Activated CD4-positive, alpha-beta T cell treated with anti-CD3 and anti-CD28 coated beads for 36 hours (primary cell): ENCODE measurements at places on chromosomes 16 and 17. TPM values are rescaled to one million over a fixed set of nuclear protein-coding genes. Genes with fewer than 3 reads are reported as not detected.

- H3K27me3 ChIP-seq, result no peaks in the 10 kb centered on the region
- DNase-seq, result no peak
- peaks cover 2% of the 10 kb centered on the region for H3K36me3 ChIP-seq
- H3K27ac ChIP-seq, result no peak overlapping the region
- H3K4me3 ChIP-seq, result no peak overlapping the region
These were observed 30.7 kb downstream of the PRKAR1A start for GRCh38 chr17:68542698-68543463.

- peak; percentile 89 for DNase-seq
- peaks cover 66% of the 10 kb centered on the region for H3K4me1 ChIP-seq
- peak overlapping the region; percentile 94 for H3K27ac ChIP-seq
- peaks cover 37% of the 10 kb centered on the region for H3K36me3 ChIP-seq
- H3K27me3 ChIP-seq, result no peaks in the 10 kb centered on the region
- H3K4me3 ChIP-seq, result peak overlapping the region; percentile 42
These were observed 30.3 kb downstream of the PIK3R5 start for GRCh38 chr17:8935191-8935590.

DNA sequence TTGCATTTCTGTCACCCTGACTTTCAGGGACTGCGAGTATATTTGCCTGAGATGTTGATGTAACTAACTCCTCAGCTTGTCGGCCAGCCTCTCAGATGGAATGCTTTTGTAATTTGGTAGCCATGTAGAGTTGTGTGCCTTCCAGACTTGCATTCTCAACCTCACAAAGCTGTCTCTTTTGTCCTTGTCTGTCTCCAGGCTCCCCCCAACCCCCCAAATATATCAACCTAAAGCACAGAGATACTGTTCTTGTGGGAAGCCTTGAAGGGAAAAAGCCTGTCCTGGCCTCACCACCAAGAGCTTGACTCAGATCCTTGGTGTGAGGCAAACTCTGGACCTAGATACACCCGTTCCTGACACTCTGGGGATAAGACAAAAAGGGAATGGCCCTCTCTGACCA lies 18.4 kb downstream of the SAP30BP start:
- no peaks in the 10 kb centered on the region for H3K27me3 ChIP-seq
- H3K4me1 ChIP-seq, result peaks cover 56% of the 10 kb centered on the region
- peaks cover 16% of the 10 kb centered on the region for H3K36me3 ChIP-seq
- no peak for DNase-seq
- H3K4me3 ChIP-seq, result no peak overlapping the region

DNA sequence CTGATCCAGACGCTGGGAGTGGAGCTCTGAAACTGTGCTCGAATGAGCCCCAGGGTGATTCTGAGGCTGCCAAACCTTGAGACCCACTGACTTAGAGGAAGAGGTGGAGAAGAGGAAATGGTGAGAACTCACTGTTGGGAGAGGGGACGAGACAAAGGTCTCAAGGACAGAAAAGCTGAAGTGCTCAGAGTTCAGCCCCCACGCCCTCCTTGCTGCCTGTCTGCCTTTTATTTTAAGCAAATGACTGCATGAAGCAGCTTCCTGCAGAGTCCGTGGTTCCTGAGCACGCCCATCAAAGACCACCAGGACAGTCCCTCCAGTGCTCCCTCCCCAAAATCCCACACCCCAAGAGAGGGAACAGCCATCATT lies 20.4 kb downstream of the COTL1 start:
- H3K27ac ChIP-seq, result peak overlapping the region; percentile 97
- peaks cover 32% of the 10 kb centered on the region for H3K36me3 ChIP-seq
- no peak for DNase-seq
- peak overlapping the region; percentile 50 for H3K4me3 ChIP-seq
- peaks cover 95% of the 10 kb centered on the region for H3K4me1 ChIP-seq
- no peaks in the 10 kb centered on the region for H3K27me3 ChIP-seq

MLKL gene
- total RNA-seq, result 30.3 TPM

KRT28 gene
- not detected for total RNA-seq

DNA sequence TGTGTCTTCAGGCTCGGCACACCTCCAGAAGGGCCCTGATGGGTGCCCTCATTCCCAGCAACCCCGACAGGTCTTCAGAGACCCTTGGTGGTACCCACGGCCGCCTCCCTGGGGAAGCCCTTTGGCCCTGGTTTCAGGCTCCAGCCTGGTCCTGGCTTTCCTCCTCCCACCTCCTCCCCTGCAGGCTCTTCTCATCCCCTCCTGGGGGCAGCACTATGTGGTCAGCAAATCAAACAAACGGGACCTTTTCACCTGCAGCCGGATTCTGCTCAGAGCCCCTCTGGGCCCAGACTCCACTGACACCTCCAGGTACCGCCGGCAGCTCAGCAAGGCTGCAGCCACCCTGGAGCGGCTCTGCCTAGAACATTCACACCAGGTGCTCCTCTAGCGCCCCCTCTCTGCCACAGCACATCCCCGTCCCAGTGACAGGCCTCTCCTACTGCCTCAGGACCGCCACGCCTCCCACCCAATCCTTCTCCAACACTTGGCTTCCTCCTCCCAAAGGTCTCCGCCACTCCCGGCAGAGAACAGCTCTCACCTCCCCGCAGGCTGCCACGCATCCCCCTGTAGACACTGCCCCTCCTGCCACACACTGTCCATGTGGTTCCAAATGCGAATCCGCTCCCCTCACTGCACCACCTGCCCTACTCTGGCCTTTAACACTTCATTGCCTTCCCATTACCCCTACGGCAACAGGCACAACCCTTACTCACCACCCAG lies 12.0 kb downstream of the CORO7 start:
- peaks cover 31% of the 10 kb centered on the region for H3K36me3 ChIP-seq
- H3K4me3 ChIP-seq, result no peak overlapping the region
- no peaks in the 10 kb centered on the region for H3K4me1 ChIP-seq

GRCh38 chr16:30491744-30492308 lies 19.3 kb downstream of the ITGAL start:
- H3K4me3 ChIP-seq, result no peak overlapping the region
- peaks cover 25% of the 10 kb centered on the region for H3K4me1 ChIP-seq
- H3K36me3 ChIP-seq, result peaks cover 65% of the 10 kb centered on the region
- DNase-seq, result peak; percentile 24
- peak overlapping the region; percentile 66 for H3K27ac ChIP-seq
- no peaks in the 10 kb centered on the region for H3K27me3 ChIP-seq

MYH13 gene
- not detected for total RNA-seq

- peaks cover 5% of the 10 kb centered on the region for H3K27me3 ChIP-seq
- no peak for DNase-seq
- H3K36me3 ChIP-seq, result no peaks in the 10 kb centered on the region
- no peak overlapping the region for H3K4me3 ChIP-seq
These were observed 259.9 kb upstream of the RPL38 start for GRCh38 chr17:73943416-73944110.

DNA sequence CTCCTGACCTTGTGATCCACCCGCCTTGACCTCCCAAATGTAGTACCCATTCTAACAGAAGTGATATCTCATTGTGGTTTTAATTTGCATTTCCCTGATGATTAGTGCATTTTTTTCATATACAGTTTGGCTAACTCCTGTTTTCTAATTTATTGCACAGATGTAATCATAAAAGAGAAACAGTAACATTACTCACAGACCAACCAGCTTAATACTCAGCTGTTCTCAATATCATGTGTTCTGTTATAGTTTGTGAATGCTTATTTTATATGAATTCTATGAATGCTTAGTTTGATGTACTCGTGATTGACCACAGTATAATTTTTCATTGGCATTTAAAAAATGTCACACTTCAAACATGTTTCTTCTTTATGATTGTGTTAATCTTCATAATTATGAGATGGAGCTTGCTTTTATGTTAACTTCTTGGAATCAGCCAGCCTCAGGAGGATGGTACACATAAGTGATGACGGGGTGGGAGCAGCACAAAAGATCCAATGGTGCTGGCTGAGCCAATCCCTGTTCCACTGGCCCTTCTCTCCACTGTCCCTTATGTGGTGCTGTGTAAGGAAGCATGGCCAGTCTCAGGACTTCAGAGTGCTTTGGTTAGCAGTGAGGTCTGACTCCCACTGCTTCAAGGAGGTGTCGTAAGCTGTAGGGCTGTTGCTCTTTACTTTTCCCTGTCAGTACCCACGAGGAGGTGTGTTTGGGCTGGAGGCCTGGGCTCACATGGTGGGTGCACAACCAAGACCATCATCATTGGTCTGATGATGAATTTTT lies 191.0 kb downstream of the SPECC1 start:
- DNase-seq, result no peak
- no peak overlapping the region for H3K27ac ChIP-seq
- H3K4me3 ChIP-seq, result no peak overlapping the region
- H3K4me1 ChIP-seq, result peaks cover 6% of the 10 kb centered on the region
- no peaks in the 10 kb centered on the region for H3K27me3 ChIP-seq

DNA sequence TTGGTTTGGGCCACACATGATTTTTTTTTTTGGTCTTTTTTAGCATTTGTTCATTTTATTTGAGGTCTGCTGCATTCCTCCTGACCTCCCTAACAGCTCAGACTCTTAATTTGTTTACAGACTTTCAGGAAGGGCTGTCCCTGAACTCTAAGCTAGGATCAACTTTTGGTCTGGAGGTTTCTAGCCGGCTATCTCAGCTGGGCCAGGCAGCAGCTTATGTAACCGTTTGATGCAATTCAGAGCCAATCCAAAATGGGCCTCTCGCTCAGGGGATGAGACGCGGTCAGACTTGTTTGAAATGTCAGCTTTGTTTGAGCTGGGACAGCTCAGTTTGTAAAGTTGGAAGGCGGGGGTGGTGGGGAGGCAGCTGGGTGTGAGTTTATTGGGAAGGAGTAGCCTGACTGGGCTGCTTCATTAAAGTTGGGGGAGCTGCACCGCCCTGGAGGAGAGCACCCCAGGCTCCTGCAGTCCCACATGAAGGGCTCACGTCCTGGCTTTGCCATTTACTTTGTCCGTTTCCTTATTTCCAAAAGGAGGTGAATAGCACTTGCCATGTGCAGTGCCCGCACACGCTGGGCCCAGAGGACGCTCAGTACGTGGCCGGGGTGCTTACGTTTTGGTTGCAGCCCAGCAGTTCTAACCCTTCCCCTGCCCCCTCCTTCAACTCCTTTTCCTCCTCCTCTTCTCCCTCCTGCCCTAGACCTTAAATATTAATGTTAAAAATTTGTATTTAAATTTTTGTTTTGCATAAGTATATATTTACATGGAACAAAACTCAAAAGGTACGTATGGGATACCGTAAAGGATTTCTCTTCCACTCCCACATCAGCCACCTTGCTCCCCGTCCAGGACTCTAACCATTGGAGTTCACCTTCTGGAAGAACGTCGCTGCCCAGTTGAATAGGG lies 121.2 kb downstream of the SNX29 start:
- no peak overlapping the region for H3K4me3 ChIP-seq
- no peaks in the 10 kb centered on the region for H3K27me3 ChIP-seq
- peaks cover 12% of the 10 kb centered on the region for H3K4me1 ChIP-seq
- H3K27ac ChIP-seq, result no peak overlapping the region

SLC43A2 gene
- 0.76 TPM for total RNA-seq

DNA sequence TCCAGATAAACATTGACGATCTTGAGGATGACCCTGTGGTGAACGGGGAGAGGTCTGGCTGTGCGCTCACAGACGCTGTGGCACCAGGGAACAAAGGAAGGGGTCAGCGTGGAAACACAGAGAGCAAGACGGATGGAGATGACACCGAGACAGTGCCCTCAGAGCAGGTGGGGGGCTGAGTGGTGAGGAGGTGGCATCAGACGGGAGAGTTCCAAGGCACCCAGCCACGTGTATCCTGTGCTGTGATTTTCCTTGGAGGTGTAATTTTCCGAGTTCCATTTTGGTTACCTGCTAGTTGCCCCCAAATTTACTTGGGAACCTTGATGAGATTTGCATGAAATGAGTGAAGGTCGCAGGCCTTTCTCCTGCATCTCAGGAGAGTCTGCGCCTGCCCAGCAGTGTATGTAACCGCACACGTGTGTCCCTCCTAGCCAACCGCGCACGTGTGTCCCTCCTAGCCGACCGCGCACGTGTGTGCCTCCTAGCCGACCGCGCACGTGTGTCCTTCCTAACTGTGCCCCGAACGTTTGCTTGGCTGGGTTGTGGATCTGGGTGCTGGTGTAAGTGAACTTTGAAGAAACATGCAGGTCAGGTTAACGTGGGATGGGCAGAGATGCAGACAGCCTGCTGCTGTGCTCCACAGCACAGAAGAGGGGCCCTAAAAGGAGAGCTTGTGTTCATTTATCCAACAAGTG lies 10.1 kb downstream of the TCF25 start:
- H3K27ac ChIP-seq, result peak overlapping the region; percentile 11
- H3K4me3 ChIP-seq, result no peak overlapping the region
- H3K27me3 ChIP-seq, result no peaks in the 10 kb centered on the region
- no peaks in the 10 kb centered on the region for H3K4me1 ChIP-seq
- peaks cover 48% of the 10 kb centered on the region for H3K36me3 ChIP-seq

PPP1R1B gene
- total RNA-seq, result 0.18 TPM

TLCD3B gene
- total RNA-seq, result 3.7 TPM

KLHL10 gene
- 0.19 TPM for total RNA-seq

IFI35 gene
- total RNA-seq, result 65.3 TPM

DNA sequence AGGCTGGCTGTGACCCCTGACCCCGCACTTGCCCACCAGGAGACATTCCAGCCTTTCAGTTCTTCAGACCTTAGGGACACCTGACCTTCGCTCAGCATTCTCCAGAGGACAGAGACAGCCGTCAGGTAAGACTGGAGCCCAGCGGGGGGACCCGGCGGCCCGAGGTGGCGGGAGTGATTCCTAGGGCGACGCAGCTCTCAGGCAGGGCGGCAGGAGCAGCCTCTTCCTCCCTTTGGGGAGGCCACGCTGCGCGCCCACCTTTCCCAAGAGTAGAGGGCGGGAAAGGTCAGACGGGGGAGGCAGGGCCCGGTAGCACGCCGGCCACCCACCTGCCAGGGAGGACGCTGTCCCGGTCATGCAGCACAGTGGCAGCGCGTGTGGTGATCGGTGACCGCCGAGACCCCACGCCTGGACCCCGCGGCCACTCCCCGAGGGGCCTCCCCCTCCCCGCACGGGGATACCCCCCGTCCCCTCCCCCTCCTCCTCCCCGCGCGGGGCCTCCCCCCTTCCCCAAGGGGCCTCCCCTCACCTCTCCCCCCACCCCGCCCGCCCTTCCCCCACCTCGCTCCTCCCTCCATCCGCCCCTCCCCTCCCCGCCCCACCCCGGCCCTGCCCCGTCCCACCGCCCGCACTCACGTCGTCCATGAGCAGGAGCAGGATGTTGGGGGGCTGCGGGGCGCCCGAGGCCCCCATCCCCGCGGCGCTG lies 472 bp downstream of the GALNS start:
- H3K27ac ChIP-seq, result no peak overlapping the region
- peaks cover 16% of the 10 kb centered on the region for H3K36me3 ChIP-seq
- H3K4me3 ChIP-seq, result peak overlapping the region; percentile 100
- H3K4me1 ChIP-seq, result peaks cover 22% of the 10 kb centered on the region
- no peaks in the 10 kb centered on the region for H3K27me3 ChIP-seq

- no peaks in the 10 kb centered on the region for H3K36me3 ChIP-seq
- no peak for DNase-seq
- H3K4me1 ChIP-seq, result no peaks in the 10 kb centered on the region
- H3K4me3 ChIP-seq, result no peak overlapping the region
- no peaks in the 10 kb centered on the region for H3K27me3 ChIP-seq
These were observed 572.2 kb upstream of the SOX9 start for GRCh38 chr17:71548540-71549190.

DNA sequence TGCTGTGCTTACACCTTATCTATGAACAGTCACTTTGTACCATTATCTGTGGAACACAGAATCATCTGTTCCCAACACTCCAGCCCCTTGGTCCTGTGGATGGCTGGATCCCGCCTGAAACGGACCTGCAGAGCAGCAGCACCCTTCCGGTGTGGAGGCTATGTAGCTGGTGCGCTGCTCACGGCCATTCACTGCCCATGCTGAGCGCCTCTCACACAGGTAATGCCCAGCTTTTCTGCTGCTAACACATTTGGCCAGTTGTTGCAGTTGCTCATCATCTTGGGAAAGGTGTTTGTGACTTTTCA lies 11.4 kb upstream of the PLK1 start:
- peaks cover 66% of the 10 kb centered on the region for H3K36me3 ChIP-seq
- no peaks in the 10 kb centered on the region for H3K27me3 ChIP-seq
- H3K4me1 ChIP-seq, result peaks cover 25% of the 10 kb centered on the region
- no peak for DNase-seq
- no peak overlapping the region for H3K27ac ChIP-seq

SSTR5 gene
- not detected for total RNA-seq
